ENCODE measurements at places on chromosomes 1 and 21.

GRCh38 chr1:32052887-32053286 is 19.9 kb upstream of the TMEM39B start:
- peaks cover 34% of the 10 kb centered on the region for H3K36me3 ChIP-seq
- no peaks in the 10 kb centered on the region for H3K27me3 ChIP-seq
- no peak overlapping the region for H3K27ac ChIP-seq
- DNase-seq = no peak

DNA sequence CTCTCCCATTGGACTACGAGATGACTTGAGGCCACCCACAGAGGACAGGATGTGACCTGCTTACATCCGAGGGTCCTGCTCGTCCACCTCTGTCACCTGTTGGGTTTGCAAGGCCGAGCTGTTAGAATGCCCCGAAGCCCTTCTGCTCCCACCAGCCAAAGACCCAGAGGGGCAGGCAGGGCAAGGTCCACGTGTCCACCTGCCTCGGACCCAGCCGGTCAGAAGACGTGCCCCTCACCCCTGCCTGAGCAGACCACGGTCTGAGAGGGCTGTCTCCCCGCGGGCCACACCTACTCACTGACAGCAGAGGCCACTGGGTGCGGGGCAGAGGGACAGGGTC is 30.3 kb upstream of the TRAPPC10 start:
- H3K36me3 ChIP-seq = peaks cover 25% of the 10 kb centered on the region
- no peak overlapping the region for H3K27ac ChIP-seq
- H3K4me3 ChIP-seq = no peak overlapping the region
- DNase-seq = no peak
- no peaks in the 10 kb centered on the region for H3K4me1 ChIP-seq

DNA sequence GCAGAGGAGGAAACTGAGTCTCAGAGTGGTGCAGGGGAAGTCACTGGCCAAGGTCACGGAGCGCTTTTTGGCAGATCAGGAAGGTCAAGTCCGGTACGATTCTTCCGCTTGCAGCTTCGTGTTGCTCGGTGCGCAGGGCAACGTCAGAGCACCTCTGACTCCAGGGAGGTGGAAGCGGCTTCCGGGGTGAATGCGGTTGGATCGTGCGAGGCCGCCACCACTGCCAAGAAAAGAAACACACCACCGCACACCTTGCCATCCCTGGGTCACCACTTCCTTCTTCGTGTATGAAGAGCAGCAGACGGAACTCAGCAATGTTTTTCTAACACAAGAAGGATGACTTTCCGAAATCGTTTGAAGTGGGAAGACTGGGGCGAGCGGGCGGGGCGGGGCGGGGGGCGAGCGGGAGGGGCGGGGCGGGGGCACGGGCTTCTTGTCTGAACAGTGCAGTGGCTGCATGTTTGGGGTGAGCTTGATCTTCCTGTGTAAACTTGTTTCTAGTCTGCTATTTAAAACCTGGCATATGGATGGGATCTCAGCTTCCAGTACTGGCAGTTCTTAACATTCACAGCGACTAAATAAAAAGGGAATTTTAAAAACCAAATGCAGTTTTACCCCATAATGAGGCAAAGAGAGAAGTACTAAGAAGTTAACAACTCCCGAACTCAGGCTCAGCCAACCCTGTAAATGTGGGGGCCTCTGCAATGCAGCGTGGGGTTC is 300.0 kb downstream of the RRAGC start:
- H3K36me3 ChIP-seq = no peaks in the 10 kb centered on the region
- no peaks in the 10 kb centered on the region for H3K27me3 ChIP-seq
- no peak overlapping the region for H3K27ac ChIP-seq
- H3K4me3 ChIP-seq = peak overlapping the region; percentile 68
- H3K4me1 ChIP-seq = peaks cover 19% of the 10 kb centered on the region

- no peak overlapping the region for H3K27ac ChIP-seq
- no peak for DNase-seq
- no peak overlapping the region for H3K4me3 ChIP-seq
Measured at GRCh38 chr1:214895011-214895600, 187.4 kb upstream of the KCNK2 start.

GRCh38 chr1:17316704-17317103 is 8.7 kb downstream of the PADI4 start:
- H3K36me3 ChIP-seq = no peaks in the 10 kb centered on the region
- H3K4me1 ChIP-seq = no peaks in the 10 kb centered on the region
- no peaks in the 10 kb centered on the region for H3K27me3 ChIP-seq
- no peak for DNase-seq
- H3K4me3 ChIP-seq = no peak overlapping the region

DNA sequence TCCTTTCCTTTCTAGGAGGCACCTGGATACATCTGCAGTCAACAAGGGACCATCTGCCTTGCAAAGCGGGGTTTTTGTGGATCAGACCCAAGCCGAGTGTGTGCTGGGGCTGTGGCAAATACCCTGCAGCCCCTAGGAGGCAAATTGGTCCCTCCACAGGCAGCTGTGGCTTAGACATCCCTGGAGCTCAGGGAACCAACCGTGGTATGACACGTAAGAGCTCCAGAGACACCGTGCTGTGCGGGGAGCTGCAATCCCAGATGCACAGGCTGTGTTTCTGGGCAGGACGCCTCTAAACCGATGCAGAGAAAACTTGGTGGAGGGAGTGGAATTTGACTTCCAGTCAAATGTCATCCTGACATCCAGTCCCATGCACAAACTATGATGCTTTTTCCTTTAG is 141.5 kb downstream of the KAZN start:
- H3K36me3 ChIP-seq = no peaks in the 10 kb centered on the region
- no peaks in the 10 kb centered on the region for H3K27me3 ChIP-seq
- H3K4me3 ChIP-seq = no peak overlapping the region

- H3K4me3 ChIP-seq = no peak overlapping the region
- H3K4me1 ChIP-seq = no peaks in the 10 kb centered on the region
Measured at GRCh38 chr1:91741301-91741700, 144.7 kb downstream of the TGFBR3 start.

- H3K27ac ChIP-seq = no peak overlapping the region
- no peak for DNase-seq
- no peaks in the 10 kb centered on the region for H3K36me3 ChIP-seq
- no peaks in the 10 kb centered on the region for H3K4me1 ChIP-seq
- no peak overlapping the region for H3K4me3 ChIP-seq
Measured at GRCh38 chr21:40765811-40766210, 81.1 kb downstream of the DSCAM start.

- DNase-seq = no peak
- no peaks in the 10 kb centered on the region for H3K36me3 ChIP-seq
- peak overlapping the region; percentile 19 for H3K4me3 ChIP-seq
- H3K27me3 ChIP-seq = no peaks in the 10 kb centered on the region
Measured at GRCh38 chr1:44826375-44827196, 16.5 kb downstream of the PTCH2 start.

DNA sequence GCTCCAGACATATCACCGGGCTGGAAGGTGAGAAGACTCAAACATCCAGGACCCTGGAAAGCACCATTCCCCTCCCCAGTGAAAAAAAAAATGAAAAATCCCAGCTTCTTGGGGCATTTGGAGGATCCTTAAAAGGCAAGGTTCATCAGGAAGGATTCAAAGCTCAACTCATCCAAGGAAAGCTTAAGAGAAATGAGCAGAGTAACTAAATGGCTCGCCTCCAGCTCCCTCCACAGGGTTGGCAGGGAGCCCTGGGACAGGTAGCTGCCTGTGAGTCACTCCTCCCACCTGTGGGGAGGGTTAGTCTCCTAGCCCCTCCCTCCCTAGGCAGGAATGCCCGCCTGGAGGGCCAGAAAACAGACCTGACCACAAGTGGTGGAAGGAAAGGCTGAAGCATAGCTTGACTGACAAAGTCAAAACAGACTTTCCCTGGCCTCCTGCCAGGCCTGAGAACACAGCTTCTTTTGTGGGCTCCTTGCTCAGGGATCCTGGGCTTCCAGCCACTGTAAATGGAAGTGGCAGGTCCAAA is 712 bp upstream of the LAMB3 start:
- DNase-seq = peak; percentile 70
- H3K27me3 ChIP-seq = peaks cover 33% of the 10 kb centered on the region
- H3K36me3 ChIP-seq = no peaks in the 10 kb centered on the region
- H3K27ac ChIP-seq = no peak overlapping the region
- peaks cover 7% of the 10 kb centered on the region for H3K4me1 ChIP-seq
- H3K4me3 ChIP-seq = no peak overlapping the region

DNA sequence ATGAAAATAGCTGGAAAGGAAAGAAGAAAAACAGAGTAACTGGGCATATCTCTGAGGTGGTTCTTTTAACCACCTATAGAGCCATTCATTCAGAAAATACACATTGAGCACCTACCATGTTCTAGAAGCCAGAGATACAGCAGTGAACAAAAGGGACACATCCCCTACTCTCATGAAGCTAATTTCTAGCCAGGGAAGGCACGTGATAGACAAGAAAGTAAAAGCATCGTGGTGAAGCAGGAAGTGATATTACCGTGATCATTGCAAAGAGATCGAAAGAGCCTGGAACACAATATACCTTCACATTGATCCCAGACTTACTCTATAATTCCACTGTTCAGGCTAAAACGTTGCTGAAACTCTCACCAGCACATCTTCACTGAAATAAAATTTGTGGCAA is 76.0 kb downstream of the TIAM1 start:
- H3K4me3 ChIP-seq = no peak overlapping the region
- no peak overlapping the region for H3K27ac ChIP-seq
- no peaks in the 10 kb centered on the region for H3K27me3 ChIP-seq
- H3K4me1 ChIP-seq = peaks cover 34% of the 10 kb centered on the region
- H3K36me3 ChIP-seq = no peaks in the 10 kb centered on the region

GRCh38 chr1:97314685-97315084 is 593.1 kb downstream of the PTBP2 start:
- H3K4me3 ChIP-seq = no peak overlapping the region
- H3K27me3 ChIP-seq = no peaks in the 10 kb centered on the region
- DNase-seq = no peak

DNA sequence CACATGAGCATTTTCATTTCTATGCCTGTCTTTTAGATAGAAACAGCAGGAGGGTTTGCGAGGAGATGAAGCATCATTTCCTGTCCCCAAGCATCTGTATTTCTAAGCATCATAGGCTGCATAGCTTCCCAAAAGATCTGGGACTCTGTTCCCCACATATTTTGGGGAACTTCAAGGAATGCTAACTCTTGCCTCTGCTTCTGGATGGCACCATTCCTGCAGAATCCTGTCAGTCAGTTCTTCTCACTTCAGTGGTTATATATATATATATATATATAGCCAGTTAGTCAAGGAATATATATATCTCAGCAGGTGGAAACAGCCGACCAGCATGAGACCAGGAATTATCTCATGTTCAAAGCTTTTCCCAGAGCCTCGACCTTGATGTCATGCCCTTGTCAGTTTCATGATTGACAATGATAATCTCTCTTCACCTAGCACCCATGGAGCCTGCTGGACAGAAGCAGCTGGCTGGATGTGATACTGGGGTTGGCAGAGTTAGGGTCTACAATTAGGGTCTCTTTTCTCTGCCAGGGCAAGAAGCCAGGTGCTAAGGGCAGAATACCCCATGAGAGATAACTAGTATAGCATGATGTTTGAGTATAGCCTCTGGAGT is 2.4 kb downstream of the PFKFB2 start:
- H3K36me3 ChIP-seq = no peaks in the 10 kb centered on the region
- no peak overlapping the region for H3K27ac ChIP-seq
- peaks cover 46% of the 10 kb centered on the region for H3K4me1 ChIP-seq
- no peaks in the 10 kb centered on the region for H3K27me3 ChIP-seq

DNA sequence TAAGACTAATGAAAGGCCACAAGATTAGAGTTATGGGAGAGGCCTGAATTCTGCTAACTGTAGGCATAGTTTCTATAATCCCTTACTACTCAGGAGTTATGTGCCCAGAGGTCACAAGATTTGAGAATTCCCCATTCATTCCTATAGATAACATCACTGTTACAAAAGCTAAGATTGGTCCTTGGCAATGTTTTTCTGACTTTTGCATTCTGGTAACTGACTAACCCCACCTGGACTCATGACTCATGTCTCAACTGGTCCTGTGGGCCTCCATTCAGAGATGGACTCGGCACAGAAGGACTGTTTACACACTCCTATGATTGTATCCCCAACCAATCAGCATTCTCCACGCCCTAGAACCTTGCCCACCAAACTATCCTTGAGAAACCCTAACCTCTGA is 249.0 kb upstream of the ZP4 start:
- no peak overlapping the region for H3K4me3 ChIP-seq
- no peak for DNase-seq
- H3K27me3 ChIP-seq = no peaks in the 10 kb centered on the region
- H3K36me3 ChIP-seq = no peaks in the 10 kb centered on the region

GRCh38 chr1:234845097-234845660 is 235.2 kb upstream of the IRF2BP2 start:
- peak overlapping the region; percentile 9 for H3K27ac ChIP-seq
- DNase-seq = no peak
- peaks cover 79% of the 10 kb centered on the region for H3K4me1 ChIP-seq
- H3K27me3 ChIP-seq = no peaks in the 10 kb centered on the region
- H3K36me3 ChIP-seq = no peaks in the 10 kb centered on the region

DNA sequence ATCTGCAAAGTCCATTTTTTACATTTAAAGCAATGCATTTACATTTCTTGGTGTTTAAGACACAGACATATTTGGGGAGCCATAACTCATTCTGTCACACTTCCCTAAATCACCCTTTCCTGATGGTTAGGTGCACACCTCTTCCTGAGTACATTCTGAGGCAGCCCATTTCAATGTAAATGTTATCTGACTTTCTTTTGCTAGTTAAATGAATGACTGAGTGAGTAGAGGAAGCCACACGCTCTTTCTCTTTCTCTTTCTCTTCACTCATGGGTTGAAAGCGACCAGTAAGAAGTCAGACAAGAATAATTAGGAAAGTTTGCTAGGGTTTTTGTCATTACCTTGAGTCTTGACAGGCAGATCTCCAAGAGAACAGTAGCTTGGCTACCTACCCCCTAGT is 143.1 kb downstream of the S1PR1 start:
- peak; percentile 13 for DNase-seq
- no peaks in the 10 kb centered on the region for H3K27me3 ChIP-seq
- no peak overlapping the region for H3K27ac ChIP-seq
- peaks cover 4% of the 10 kb centered on the region for H3K4me1 ChIP-seq
- no peaks in the 10 kb centered on the region for H3K36me3 ChIP-seq

DNA sequence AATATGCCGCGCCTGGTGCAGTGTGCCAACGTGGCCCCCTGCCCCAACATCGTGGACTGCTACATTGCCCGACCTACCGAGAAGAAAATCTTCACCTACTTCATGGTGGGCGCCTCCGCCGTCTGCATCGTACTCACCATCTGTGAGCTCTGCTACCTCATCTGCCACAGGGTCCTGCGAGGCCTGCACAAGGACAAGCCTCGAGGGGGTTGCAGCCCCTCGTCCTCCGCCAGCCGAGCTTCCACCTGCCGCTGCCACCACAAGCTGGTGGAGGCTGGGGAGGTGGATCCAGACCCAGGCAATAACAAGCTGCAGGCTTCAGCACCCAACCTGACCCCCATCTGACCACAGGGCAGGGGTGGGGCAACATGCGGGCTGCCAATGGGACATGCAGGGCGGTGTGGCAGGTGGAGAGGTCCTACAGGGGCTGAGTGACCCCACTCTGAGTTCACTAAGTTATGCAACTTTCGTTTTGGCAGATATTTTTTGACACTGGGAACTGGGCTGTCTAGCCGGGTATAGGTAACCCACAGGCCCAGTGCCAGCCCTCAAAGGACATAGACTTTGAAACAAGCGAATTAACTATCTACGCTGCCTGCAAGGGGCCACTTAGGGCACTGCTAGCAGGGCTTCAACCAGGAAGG is 4.3 kb downstream of the GJB3 start:
- H3K4me3 ChIP-seq = no peak overlapping the region
- H3K4me1 ChIP-seq = no peaks in the 10 kb centered on the region
- H3K27ac ChIP-seq = no peak overlapping the region
- DNase-seq = no peak
